ENCODE measurements at places on chromosomes 7 and 10.

DNA sequence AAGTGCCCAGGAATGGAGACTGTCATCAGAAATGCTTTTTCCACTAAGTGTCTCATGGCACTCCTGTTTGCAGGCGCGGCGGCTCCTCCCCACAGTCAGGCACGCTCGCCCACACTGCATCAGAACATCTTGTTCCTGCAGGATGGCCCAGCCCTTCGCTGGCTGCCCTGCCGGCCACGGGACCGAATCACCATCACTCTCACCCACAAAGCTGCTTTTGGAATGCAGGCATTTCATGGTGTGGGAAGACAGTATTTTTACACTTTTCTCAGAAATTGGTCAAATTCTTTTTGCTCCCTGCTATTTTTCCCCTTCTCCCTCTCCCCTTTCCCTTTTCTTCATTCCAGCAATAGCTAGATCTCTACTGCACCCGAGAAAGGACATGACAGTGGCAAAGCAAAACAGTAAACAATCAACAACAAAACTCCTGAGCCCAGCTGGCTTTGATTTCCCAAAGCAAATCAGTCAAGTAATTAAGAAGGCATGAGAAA, 176.1 kb upstream of the TNS3 start:
- DNase-seq, result no peak

GRCh38 chr7:26202019-26202990, 760 bp downstream of the CBX3 start:
- DNase-seq, result no peak

- no peak for DNase-seq
Observed at GRCh38 chr7:464454-465401, 54.9 kb downstream of the PDGFA start.

DNA sequence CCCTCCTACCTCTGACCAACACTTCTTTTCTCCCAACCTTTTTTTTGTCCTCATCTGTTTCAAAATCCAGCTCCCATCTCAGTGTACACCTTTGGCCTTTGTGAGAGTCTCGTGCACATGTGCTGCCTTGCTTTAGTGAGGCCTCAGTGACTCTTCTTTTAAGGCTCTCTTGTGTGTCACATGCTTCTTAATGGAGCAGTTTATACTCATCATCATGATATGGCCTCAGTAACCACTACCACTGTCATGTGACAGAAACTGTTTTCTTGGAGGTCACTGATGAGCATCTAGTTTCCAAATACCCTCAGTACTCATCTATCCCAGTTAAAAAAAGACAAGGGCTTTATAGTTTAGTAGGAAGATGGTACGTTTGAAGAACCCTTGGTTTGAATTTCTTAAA, 8.1 kb upstream of the ARHGAP22 start:
- no peak for DNase-seq

- DNase-seq, result no peak
Observed at GRCh38 chr7:17227766-17228490, 70.5 kb upstream of the AHR start.

DNA sequence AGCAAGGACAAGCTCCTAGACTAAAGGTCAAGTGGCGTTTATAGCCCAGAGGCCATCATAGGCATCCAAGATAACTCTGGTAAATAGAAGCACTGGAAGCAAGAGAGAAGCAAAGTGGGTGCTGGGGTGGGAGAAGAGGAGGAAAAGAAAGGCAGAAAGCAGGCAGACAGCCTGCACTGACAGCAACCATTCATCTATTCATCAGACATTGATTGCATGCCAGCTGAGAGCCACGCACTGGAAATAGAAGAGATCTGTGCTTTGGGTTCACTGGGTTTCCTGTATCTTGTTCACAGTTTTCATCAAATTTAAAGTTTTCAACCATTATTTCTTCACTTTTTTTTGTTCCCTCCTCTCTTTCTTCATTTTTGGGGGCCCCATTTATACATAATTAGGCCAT, 4.7 kb upstream of the SLIT1 start:
- no peak for DNase-seq

DNA sequence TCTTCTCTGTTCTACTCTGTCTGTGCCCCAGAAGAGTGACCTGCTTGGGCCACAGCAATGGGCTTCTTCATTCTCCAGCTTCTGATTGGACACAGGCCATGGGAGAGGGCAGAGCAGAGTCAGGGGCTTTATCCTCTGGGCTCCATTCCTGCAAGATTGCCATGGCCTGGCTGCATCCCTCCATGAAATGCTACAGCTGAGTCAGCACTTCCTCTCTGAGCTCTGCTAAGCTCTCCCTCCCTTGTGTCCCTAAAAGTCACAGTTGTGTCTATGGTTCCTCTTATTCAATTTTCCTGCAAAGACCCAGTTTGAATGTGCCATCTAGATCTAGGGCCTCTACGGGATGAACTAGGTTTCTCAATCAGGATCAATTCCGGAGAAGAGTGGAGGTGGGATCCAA, 903.8 kb downstream of the TYW1 start:
- no peak for DNase-seq

DNA sequence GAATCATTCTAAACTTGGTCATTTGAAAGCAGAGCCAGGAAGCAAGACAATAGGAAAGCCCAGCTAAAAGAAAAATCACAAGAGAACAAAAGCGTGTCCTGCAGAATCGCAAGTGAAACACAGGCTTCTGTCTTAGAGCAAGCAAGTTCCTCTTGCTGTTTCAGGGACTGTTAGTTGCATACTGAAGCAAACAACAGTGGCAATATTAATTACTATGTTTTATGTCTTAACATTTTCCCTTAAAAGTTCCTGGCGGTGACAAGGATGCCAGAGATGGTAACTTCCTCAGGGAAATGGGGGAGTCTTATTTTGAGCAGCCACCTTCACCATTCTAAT, 217.1 kb downstream of the GFRA1 start:
- DNase-seq, result no peak

Measured in NCI-H2029 treated with DMSO at 0.1 percent for 48 hours (cell line).